Muscle of arm (tissue), 14 donors: ENCODE measurements at places on chromosomes 13 and 19. TPM values are rescaled to one million over a fixed set of nuclear protein-coding genes. Genes with fewer than 3 reads are reported as not detected.

Gene NCR1
- not detected for polyA plus RNA-seq

Gene FCHO1
- polyA plus RNA-seq: 1.0 TPM

Gene FGF22
- polyA plus RNA-seq: not detected

Gene FRY
- polyA plus RNA-seq: 44.9 TPM

Gene CGB8
- not detected for polyA plus RNA-seq

Gene LIM2
- polyA plus RNA-seq: not detected

Gene ZNF888
- 4.1 TPM for polyA plus RNA-seq

Gene F10
- 24.5 TPM for polyA plus RNA-seq

Gene SHISA2
- 68.6 TPM for polyA plus RNA-seq

Gene CGB1
- polyA plus RNA-seq: 0.30 TPM

Gene COL4A1
- polyA plus RNA-seq: 635 TPM

Gene FUT2
- 0.82 TPM for polyA plus RNA-seq

Gene WDR87
- polyA plus RNA-seq: 0.19 TPM

Gene HSD17B14
- polyA plus RNA-seq: 3.7 TPM

Gene SLC5A5
- 0.11 TPM for polyA plus RNA-seq

Gene SOX1
- polyA plus RNA-seq: not detected

Gene ADPRHL1
- polyA plus RNA-seq: 81.3 TPM

Gene CD37
- polyA plus RNA-seq: not detected

Gene CNMD
- 1.5 TPM for polyA plus RNA-seq

Gene C1QTNF9
- 6.1 TPM for polyA plus RNA-seq
